ENCODE measurements at places on chromosomes 11 and 22.
A peak's percentile ranks its signal among the peaks of the same experiment; 100 is the strongest.

DNA sequence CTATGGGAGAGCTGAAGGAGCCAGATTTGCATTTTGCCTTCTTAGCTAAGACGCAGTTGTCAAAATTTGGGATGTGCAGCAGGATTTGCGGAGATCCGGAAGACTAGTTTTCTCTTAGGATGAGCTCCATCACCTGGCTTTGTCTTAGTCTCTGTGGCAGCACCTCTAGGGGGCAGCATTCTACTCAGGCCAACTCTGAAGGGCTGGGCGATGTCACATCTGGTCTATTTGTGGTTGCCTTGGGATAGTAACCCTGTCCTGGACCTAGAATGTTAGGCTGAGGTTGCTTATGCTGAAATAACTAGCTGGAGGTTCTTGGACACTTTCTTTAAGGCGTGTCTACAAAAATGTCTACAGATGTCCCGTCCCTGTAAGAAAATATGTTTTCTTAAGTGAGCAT is 116.2 kb downstream of the FAT3 start:
- DNase-seq = no peak

GRCh38 chr22:50305393-50305922 is 2.0 kb downstream of the PLXNB2 start:
- DNase-seq = no peak

DNA sequence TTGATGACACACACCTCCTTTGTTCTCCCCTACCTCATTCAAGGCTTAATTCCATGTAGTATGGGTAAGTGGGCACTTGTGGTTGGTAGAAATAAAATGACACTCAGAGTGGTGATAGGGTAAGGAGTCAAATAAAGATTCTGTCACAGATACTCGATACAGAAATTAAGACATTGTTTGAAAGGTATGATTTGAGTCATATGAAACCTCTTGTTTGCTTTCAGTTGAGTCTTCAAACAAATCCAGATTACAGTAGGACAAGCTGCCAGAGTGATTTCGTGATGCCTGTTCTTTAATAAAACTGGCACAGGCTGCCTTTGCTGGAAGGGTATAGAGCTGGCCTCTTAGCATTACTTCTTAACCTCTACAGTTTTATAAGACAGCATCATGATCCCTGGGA is 182.4 kb downstream of the SPON1 start:
- DNase-seq = no peak

DNA sequence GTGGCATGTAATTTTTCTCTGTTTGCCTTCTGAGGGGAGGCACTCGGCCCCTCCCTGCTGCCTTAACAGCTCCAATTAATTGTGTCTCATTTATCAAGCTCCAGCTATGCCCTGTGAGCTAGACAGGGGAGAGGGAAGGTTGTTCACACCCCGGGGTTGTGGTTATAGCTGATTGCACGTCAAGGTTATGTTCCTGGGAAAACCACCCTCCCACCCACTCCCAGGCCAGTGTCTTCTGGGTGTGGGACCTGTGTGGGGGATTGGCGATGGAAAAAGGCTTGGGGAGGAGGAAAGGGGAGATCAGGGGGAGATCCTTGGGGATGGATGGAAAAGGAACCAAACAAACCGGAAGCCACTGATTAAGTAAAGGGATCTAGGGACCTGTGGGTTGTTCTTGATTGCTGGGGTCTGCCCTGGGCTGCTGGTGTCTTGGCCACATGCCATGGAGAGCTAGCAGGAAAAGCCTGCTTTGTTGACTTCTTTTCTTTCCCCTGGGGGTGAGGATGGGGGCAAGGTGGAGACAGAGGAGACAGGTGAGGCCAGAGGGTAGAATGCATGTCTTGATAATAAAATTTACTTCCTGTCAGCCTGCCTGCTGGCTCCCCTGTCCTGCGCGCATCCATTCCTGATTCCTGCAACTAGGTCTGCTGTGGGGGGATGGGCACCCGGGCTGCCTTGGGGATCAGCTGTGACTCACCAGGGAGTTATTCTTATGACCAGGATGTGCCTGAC is 13.5 kb upstream of the SORL1-AS1 start:
- no peak for DNase-seq

GRCh38 chr11:95883381-95883780 is 40.5 kb downstream of the MTMR2 start:
- DNase-seq = no peak

DNA sequence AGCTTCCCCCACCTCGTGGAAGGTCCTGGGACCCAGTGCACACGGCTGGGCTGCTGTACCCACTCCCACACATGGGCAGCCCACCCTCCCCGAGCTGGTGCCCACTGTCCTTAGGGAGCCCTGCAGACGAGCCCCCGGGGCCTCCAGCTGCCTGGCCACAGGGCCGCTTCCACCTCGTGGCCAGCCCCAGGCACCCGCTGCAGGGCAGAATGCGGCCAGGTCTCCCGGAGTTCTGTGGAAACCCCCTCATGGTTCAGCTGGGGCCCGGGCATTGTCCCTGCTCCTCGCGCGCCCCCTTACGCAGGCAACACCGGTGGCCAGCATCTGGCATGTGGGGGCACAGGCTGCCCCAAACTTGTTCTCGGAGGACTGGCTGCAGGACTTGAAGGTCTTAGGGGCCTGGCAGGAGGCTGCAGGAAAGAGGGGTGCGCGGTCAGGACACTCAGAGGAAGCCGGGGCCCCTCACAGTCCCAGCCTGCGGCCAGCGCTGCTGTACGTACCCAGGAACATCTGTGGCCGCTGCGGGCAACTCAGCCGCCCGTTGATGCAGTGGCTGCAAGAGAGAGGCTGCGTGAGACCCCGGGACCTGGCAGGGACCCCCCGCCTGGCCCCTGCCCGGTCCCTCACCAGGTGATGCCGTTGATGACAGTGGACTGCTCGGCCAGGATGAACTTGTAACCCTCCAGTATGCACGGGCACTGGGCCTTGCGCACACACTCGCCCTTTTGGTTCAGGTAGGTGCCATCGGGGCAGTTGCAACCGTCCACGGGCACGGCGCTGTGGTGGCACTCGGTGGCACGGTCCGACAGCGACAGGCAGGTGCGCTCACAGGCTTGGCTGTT is 9.7 kb downstream of the MUC6 start:
- DNase-seq = no peak

DNA sequence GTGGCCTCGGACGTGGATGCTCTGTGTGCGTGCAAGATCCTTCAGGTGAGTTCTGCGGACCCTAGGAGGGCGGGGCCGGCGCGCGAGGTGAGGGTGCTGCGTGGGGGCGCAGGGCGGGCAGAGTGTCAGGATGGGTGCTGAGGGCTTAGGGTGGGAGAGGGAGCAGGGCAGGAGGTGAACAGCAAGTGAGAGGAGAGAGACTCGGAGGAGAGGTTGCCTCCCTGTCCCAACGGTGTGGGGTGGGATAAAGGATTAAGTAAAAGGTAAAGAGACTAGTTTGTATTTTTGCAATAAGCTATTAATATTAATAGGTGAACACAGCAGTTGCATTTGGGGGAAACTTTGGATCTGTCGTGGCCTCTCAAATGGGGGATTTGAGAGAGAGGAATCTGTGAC is 451 bp downstream of the CDC45 start:
- DNase-seq = no peak

DNA sequence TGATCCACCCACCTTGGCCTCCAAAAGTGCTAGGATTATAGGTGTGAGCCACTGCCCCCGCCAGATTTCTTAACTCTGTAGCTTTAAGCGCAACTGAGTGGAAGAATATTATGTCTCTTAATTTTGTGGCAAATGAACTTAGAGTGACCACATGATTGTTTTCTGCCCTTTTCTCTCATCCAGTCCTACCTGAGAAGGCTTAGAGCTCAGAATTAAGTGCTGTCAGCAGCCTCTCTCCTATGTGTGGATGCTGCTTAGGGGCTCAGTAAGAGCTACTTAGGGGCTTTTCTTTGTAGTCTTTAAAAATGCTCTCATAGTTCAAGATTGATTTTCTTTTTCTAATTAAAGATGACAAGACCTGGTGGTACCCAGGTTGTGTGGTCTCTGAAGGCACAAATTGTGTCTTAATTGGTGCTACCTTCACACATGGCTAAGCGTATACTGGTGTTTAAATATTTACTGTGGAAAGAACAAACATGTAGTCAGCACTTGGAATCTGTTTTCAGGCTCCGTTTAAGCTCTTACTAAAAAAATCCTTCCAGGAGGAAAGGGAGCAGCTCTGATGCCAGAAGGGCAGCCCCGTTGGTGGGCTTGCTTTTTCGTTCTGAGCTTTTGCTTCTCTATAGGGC is 59.3 kb downstream of the DEPDC5 start:
- DNase-seq = peak; percentile 7

DNA sequence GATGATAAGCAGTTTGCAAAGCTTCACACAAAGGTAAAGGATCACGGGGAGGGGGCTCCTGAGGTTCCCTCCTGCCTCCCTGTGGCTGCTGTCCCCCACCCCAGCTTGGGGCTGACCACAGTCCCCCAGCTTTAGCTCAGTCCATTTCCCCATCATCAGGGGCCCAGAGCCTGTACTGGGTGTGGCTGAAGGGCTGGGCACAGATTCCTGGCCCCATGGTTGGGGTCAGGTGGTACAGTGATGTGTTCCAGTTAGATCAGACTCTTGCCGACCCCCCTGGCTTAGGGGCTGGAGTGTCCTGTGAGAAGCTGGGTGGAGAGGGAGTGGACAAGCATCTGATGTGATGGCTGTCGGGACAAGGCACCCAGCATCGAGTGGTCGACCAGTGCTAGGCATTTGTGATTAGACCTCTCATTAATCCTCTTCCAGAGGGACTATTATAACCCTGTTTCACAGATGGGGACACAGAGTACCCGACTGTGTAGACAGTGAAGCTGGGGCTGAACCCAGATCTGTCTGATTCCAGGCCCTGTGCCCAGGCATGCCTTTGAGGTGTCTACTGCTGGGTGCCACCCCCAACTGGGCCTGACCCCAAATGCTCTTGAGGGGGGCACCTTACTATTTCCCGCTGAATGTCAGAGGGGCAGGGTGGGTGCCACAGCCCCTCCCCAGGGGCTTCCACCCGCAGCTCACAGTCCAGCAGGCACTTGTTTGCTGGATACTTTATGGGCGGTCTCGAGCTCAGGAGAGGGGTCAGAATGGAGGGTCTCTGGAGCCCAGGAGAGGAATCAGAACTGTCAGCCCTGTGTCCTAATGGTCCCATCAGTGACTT is 4.3 kb downstream of the SHANK3 start:
- DNase-seq = no peak

DNA sequence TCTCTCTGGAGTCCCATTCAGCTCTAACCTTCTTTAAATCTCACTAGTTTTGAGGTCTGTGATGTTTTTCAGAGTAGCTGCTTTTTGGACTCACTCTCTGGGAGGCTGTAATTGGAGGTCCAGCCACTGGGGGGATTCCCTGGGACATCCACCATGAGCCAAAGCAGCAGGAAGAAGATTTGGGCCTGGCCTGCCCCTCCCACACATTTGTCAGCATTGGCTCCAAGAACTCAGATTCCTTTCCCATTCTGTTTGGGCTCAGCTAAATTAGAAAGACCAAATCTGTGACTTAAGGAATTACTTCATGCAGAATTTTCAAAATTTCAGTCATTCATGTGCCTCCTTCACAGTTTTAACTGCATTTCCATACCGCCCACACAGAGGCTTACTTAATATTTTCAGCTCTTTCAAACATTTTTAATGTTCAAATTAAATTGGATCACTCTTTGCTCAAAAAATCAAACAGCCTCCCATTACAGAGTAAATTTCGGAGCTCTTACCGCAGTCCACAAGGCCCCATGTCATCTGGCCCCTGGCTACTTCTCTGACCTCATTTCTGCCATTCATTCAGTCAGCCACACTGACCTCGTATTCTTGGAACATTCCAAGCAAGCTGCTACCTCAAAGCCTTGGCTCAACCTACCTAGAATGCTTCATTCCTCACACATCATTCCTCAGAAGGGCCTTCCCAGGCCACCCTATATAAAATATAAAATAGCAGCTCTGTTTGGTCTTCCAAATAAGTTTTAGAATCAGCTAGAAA is 54.5 kb upstream of the RRAS2 start:
- no peak for DNase-seq

Data from NCI-H1930 (cell line).